Right hindlimb (tissue), 1 donor: ENCODE measurements at places on chromosomes 1 and 21.
A peak's percentile ranks its signal among the peaks of the same experiment; 100 is the strongest.

GRCh38 chr1:181116819-181117390, 28.4 kb downstream of the IER5 start:
- no peak for DNase-seq

- DNase-seq: no peak
These were observed 60.6 kb downstream of the AK4 start for GRCh38 chr1:65208563-65208973.

DNA sequence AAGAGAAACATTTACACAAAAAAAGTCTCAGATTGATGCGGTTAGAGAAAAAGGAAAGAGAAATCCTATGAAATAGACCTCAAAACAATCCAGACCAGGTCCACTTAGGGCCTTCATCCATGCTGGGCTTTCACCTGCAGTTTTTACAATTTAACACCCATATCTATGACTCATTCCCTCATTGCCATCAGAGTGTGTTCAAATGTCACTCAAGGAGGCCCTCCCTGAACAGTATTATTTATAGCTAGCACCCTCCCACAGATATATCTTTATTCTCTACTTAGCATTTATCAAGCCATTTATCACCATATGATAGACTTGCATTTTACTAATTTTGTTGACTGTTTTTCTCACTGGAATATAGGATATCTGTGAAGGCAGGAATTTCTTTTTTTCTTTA, 824 bp upstream of the KRTAP21-3 start:
- no peak for DNase-seq

DNA sequence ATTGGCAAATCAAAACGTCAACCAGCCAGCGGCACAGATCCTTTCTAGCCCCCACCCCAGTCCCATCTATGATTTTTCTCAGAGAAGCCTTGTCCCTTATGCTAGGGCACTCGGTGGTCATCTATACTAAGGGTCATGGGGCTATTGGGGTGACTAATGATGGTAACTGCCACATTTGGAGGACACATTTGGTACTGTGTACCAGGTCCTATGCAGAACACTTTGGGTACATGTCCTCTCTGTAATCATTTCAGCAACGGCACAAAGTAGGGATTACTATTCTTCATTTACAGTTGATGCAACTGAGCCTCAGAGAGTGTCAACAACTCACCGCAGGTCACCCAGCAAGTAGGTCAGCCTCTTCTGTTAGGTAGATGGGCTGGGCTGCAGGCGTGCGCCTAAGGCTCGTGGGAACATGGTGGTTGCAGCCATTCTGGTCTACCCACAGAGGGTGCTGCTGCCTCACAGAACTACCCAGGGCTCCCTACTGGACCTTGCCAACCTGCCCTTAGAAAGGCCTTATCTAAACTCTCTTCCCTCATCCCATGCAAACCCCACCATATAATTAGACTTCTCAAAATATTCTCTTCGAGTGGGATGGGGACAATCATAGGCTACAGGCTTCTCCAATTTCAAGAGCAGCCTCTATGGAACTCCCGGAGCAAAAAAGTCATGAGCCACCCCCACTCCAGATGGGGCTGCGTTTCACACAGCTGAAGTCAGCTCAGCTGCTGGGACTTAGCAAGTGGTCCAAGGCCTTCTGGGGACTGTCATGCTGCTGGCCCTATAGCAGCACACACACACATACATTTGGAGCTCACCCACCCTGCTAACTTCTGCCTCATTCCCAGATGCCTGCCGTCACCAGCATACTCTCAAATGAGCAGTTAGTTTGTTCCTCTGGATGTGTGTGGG, 5.8 kb upstream of the SDHB start:
- DNase-seq: peak; percentile 85

- DNase-seq: no peak
These were observed 1.9 kb upstream of the ITPKB start for GRCh38 chr1:226741009-226741408.

GRCh38 chr1:168640836-168641235, 64.4 kb downstream of the XCL1 start:
- DNase-seq: no peak

GRCh38 chr1:227945891-227946623, 1.7 kb downstream of the WNT9A start:
- peak; percentile 70 for DNase-seq

GRCh38 chr1:162389971-162390370, 8.4 kb downstream of the C1orf226 start:
- DNase-seq: no peak

- peak; percentile 83 for DNase-seq
These were observed 320.1 kb downstream of the TGFB2 start for GRCh38 chr1:218665221-218665620.

- DNase-seq: no peak
These were observed 44.7 kb downstream of the FMN2 start for GRCh38 chr1:240136402-240136801.

- DNase-seq: no peak
These were observed 217.7 kb downstream of the CRB1 start for GRCh38 chr1:197485790-197486189.

DNA sequence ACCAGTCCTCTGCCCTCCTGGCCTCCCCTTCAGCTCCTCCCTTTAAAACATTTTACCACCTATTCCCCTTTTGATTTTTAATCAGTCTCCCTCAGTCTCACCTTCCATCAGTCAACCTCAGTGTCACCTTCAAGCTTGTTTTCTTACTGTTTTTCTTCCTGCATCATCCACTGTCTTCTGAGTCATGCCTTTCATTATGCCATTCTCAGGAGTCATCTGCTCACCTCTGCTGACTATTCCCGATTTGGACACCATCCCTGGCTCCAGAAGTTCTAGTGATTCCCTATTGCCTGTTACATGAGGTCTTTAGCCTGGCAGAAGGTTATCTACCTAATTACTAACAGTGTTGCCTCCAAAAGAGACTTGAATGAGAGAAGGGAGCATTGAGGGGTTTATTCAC, 23.9 kb downstream of the NFASC start:
- DNase-seq: no peak

DNA sequence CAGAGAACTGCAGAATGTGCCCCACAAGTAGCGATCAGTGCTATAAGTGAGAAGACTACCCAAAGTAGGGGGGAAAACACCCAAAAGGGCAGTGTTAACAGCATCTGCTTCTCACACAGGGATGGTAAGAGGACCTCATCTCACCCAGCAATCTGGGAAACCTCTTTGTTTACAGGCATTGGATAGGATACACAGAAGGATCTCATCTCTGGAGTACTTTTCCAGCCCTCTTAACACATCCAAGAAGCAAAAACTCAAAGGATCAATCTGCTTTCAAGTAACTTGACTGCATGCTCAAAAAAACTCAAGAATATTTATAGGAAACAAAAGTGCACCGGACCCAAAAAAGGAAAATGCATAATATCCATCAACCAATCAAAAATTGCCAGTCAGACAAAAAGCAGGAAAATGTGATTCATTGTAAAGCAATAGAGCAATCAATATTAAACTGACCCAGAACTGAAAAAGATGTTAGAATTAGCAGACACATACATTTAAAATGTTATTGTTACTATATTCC, 311.0 kb upstream of the CXADR start:
- no peak for DNase-seq

DNA sequence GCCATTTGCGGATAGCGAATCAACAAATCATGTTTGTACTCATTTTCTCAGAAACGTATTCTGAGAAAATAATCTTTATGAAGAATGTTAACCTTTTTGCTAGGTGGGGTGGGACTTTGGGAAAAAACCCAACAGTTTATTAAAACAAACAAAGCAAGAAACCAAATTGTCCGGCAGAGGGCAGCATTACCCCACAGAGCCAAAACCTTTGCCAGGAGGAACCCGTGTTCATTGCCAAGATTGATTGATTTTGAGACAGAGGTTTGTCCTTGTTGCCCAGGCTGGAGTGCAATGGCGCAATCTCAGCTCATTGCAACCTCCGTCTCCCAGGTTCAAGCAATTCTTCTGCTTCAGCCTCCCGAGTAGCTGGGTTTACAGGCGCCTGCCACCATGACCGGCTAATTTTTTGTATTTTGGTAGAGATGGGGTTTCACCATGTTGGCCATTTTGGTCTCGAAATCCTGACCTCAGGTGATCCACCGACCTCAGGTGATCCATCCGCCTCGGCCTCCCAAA, 70.8 kb upstream of the RHOU start:
- DNase-seq: peak; percentile 78

- no peak for DNase-seq
These were observed 195.3 kb upstream of the APP start for GRCh38 chr21:26365849-26366248.

DNA sequence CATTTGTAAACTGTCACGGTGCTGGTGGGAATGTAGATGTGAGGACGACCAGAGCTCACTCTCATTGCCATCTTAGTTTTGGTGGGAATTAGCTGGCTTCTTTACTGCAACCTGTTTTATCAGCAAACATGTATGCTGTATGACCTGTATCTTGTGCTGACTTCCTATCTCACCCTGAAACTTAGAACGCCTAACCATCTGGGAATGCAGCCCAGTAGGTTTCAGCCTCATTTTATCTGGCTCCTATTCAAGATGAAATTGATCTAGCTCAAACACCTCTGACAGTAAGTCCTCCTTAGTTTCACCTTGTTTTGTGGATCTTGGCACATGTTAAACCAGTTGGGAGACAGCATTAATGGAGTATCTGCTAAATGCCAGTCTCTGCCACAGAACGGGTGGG, 174.6 kb downstream of the HLX start:
- DNase-seq: no peak
